ENCODE measurements at places on chromosomes 2 and 18. TPM values are rescaled to one million over a fixed set of nuclear protein-coding genes. Genes with fewer than 3 reads are reported as not detected.

DNA sequence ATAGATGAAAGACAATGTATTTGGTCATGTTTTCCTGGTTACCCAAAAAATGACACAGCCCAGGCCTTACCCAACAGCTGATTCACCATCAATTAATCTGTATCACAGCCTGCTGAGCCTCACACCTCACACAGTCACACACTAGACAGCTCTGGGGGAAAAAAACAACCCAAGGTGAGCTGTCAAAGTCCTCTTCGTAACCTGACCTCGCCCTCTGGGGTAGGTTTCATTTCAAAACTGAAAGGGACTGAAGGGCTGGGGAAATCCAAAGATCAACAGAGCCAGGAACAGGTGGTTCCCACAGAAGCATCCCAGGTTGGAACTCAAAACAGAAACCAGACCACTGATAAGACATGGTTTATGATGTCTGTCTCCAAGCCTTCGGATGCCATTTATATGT is 18.2 kb upstream of the PCBP1 start:
- H3K27ac ChIP-seq: peak overlapping the region; percentile 72
- DNase-seq: peak; percentile 77
- no peaks in the 10 kb centered on the region for H3K27me3 ChIP-seq
- H3K4me3 ChIP-seq: peak overlapping the region; percentile 3
- H3K36me3 ChIP-seq: peaks cover 14% of the 10 kb centered on the region

DNA sequence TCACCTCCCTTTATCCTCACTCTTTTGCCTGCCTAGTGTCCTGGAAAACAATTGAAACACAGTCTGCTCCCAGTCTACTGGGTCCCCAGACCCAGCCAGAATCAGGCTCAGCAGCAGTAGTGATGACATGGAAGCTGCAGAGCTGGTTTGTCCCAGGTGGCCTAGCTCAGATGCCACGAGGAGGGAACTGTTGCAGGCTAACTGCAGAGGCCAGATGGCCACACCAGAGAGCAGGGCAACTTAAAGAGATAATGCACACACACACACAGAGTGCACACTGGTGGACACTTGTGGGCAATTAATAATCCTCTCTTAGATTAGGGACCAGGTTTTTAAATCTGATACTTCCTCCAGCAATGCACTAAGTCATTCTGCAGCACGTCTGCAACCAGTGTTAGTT is 42.4 kb downstream of the GYPC start:
- no peaks in the 10 kb centered on the region for H3K27me3 ChIP-seq
- no peak overlapping the region for H3K27ac ChIP-seq
- H3K36me3 ChIP-seq: peaks cover 45% of the 10 kb centered on the region
- no peak for DNase-seq
- H3K4me3 ChIP-seq: no peak overlapping the region

Gene DLX2
- total RNA-seq: not detected

Gene SLC9A4
- not detected for total RNA-seq

All from CD4-positive, alpha-beta T cell (primary cell).